ENCODE measurements at places on chromosomes 7 and 10.
A peak's percentile ranks its signal among the peaks of the same experiment; 100 is the strongest.

DNA sequence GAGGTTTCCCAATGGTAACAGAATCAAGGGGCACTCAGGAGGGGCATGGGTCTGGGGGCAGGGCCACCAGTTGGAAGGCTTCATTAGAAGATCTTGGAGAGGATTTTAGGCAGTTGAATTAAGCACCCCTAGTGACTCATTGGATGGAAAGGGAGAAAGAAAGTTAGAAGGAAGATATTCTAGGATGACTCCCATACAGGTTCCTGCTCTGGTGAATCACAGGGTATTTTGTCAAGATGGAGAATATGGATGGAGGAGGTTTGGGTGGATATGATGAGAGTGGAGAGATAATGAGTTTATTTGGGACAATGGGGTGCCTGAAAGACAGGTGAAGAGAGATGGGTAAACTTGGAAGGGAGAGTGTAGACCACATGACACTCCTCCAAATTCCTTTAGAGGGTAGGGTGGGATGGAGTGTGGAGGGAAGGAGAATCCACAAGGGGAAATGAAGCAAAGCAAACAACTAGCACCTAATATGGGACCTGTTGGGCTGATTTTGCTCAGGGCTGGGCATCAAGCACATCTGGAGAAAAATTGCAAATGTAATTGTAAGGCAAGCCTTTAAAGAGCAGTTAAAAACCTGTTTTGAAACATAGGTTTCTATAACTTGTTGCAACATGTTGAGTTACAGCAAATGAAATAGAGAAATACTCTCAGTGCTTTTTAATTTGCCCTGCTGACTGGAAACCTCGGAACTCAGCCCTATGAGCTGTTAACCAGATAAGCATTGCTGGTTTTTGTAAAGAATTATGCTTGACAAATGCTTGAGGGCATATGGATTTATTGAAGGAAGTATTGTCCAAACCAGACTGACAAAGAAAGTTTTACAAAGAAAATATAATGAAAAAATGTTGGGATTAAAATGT lies 2.9 kb upstream of the ENTPD7 start:
- no peak for DNase-seq

DNA sequence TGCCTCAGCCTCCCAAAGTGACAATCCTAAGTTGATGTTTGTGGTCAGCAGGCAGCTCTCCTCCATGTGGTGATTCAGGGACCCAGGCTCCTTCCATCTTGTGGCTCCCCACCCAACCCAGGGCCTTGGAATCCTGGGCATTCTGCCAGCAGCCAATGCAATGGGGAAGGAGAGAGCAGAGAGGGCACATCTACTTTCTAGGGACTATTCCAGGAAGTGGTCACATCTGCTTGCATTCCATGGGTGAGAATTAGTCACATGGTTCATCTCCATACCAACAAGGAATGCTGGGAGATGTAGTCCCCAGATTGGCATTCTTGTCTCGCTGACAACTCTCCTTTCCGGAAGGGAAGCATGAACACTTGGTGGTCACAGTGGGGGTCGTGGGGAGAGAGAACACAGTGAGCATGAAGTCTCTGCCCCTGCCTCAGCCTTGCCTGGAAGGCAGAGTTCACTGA lies 9.9 kb upstream of the SRRM3 start:
- DNase-seq, result no peak

DNA sequence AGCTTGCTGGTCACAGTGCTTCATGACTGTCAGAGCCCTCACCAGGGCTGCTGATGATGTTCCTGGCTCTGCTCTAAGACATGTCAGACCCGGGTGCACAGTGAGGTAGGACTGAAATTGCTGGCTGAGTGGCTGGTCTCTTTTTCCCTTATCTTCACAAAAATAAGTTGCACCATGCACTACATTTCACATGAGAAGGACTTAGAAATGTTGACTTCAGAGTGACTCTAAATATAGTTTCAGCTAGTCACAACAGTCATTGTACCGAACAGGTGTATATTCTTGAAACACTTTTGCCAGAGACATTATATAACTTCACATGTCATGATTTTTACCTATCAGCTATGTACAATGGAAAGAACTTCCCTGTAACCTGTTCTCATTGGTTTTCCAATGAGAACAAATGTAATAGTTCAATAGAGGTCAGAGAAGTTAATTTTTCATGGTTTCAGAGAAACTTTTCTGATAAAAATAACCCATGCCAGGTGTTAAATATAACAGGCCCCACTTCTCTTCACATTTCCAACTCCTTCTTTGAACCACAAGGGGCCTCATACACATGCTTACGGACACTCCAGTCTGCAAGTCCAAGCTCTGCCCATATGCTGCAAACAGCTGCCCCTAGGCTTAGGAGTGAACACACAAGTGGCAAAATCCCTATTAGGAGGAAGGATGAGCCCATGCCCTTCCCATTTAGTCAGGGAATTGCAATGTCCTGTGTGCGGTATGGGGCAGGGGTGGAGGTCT lies 115.6 kb downstream of the CDK6 start:
- peak; percentile 51 for DNase-seq

DNA sequence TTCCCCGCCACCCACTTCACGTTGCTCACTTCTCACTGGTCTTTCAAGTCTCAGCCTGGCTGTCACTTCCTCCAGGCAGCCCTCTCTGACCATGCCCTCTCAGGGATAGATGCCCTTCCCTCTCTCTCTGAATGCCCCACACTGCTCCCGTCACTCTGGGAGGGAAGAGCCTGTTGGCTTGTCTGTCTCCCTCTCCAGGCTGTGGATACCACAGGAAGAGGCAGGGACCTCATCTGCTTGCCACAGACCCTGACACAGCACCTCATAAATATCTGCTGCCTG lies 93.1 kb downstream of the OAT start:
- DNase-seq, result no peak

GRCh38 chr7:17227766-17228490 lies 70.5 kb upstream of the AHR start:
- DNase-seq, result no peak

- no peak for DNase-seq
These were observed 12.8 kb downstream of the MEIG1 start for GRCh38 chr10:14971867-14972448.

GRCh38 chr7:117021366-117021765 lies 68.1 kb downstream of the ST7 start:
- DNase-seq, result no peak

GRCh38 chr7:139735912-139736595 lies 41.7 kb downstream of the HIPK2 start:
- DNase-seq, result no peak

DNA sequence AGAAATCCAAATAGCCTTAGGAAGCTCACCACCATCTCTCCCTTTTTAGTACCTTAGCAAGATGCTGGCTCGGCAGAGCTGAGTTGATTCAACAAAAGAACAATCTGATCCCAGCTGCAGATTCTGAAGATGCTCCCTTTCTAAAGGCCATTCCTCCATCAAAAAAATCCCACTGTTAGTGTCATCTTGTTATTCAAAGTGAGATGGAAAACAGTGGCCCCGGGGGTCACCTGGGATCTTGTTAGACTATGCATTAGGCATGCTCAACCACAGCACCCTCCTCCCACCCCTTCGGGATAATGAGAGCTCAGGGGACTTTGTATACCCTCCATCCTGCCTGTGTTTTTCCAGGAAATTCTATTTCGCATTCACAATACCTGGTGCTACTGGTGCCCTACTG lies 2.4 kb downstream of the NCAPG2 start:
- DNase-seq, result no peak

GRCh38 chr10:124414076-124414475 lies 4.6 kb downstream of the OAT start:
- no peak for DNase-seq

- DNase-seq, result no peak
These were observed 75.0 kb upstream of the MAGI2 start for GRCh38 chr7:79528421-79528820.

- DNase-seq, result no peak
These were observed 26.4 kb downstream of the KIAA1549 start for GRCh38 chr7:138954545-138955475.

DNA sequence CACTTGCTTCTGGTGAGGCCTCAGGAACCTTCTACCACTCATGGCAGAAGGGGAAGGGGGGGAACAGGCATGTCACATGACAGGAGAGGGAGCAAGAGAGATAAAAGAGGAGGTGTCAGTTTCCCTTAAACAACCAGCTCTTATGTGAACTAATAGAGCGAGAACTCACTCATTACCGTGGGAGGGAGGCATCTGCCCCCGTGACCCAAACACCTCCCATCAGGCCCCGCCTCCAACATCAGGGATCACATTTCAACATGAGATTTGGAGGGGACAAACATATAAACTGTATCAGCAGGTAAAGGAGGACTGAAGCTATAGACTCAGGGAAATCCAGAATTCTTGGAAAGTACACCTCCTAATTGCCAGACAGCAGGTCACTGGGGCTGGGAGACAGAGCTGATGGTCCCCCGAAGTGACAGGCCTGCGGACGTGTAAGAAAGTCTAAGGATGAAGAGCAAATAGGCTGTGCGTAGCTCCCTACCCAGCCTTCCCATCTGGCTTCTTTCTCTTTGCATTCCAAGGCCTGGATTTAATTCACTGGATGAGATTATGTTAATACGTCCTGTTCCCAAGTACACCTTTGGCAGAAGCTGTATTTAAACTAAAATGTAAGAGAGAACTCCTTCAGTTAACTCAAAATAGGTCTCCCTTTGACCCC lies 186.7 kb upstream of the LYZL2 start:
- no peak for DNase-seq

- no peak for DNase-seq
These were observed 39.9 kb upstream of the RBM33 start for GRCh38 chr7:155604504-155604997.

DNA sequence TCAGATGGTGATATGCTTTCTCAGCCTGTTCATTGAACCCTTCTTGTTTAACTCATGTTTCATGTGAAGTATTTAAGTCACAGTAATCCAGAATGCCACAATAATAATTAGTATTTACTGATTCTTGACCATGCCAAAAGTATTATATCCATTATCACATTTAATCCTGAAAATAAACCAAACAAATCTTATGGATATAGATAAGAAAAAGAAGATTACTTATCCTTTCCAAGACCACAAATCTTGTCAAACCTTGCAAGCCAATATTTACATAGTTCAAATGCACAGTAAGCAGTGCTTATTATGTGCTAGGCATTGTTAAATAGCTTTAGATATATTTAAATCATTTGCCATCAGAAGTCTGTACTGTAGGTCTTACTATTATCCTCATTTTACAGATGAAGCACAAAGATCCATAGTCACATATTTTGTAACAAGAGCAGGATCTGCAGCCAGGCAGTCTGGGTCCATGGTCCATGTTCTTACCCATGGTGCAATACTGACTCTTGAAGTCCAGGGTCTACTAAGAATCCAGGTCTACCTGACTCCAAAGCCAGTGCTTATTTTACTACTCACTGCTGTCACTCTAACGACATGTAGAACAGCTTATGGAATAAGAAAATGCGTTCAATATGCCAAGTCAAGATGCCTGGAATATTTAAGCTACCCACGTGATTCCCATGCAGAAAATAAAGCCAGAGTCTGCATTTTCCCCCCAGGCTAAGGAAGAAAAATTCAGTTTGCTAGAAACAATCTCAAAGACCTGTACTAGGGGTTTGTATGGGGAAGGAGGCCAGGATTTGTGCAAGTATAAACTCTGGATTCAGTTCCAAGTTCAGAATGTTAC lies 984.8 kb upstream of the LRRTM3 start:
- DNase-seq, result no peak

- DNase-seq, result no peak
These were observed 1189.2 kb downstream of the TYW1 start for GRCh38 chr7:68185631-68186456.

DNA sequence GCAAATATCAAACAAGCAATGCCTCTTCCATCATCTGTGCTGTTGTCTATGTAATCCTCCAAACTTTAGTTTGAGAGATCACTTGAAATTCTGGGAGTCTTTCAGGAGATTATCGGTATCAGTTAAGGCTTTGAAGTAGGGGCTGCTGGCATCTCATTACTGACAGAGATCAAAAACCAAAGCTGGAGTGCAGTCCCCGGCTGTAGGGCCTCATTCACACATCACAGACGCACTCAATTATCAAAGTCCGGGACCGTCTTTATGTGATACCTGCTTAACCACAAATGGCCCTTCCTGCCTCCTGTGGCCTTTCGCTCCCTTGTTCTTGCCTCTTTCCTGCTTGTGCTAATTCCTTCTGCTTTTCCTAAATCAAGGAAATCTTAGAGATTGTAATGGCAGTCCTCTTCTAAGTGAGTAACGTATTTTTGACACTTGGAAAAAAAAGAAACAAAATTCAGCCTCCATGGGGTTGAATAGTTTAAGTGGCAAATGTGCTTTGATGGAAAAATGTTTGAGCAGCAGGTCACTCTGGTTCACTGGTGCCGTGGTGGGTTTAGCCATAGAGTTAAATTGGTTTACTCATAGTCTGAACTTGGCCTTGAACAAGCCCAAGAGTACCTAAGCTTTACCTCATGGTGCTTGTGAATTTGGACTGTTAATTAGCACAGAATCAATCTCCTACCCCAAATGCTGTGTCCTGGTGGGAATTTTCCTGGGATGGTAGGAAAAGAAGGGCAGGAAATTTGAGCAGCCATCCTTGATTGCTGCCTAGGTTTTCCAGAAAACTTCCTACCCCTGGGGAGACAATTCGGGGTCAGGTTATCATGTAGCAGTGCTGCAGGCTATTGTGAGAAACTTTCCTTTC lies 178.9 kb upstream of the LYZL1 start:
- DNase-seq, result no peak

DNA sequence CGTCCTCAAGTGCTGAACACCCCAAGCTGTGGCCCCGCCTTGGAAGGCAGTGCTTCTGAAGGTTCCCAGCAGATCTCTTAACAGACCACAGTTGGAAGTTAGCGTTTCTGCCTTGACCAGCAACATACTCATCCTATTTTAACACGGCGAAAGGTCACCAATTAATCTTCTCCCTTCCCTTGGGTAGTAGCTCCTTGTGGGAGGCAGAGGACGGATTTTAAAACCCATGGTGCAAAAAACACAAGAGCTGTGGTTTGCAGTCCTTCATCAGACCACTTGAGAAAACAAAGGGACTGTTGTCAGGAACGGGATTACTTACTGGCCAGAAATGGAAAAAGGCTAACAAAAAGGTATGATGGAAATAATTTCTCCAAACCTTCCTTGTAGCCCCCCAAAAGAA lies 87.3 kb downstream of the BEND7 start:
- DNase-seq, result no peak

DNA sequence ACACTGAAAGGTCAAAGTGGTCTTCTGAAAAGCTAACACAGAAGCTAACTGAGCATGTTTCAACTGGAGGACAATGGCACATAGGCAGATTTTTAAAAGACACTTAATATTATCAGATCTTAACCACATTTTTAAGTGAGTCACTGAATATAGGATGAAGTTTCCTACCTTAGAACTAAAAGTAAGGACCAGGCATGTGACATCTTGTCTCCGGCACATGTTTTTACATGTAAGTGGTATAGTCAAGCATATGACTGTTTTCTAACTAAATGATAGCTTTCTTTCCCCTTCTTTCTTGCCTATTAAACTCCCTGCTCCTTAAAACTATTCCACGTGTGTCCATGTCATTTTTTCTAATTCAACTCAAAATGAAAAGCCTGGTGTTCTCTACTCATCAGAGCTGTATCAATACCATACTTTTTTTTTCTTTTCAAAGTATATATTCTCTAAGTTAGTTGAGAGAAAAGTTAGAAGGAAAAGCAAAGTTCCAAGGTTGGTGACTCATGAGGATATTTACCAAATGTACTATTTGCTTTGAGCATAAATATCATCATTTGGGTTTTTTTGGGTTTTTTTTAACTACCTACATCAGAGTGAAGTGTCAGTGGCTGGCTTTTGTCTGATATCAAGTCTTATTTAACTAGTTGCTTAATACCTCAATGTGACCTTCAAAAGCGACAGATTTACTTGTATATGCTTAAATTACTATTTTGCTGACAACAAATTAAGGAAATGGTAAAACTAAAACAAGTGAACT lies 127.5 kb downstream of the CRPPA start:
- no peak for DNase-seq
